ENCODE measurements at places on chromosomes 5 and 9.

- no peak for DNase-seq
These were observed 15.8 kb downstream of the ISL1 start for GRCh38 chr5:51398875-51399642.

GRCh38 chr9:121634329-121635261 is 16.8 kb upstream of the DAB2IP start:
- peak; percentile 71 for DNase-seq

DNA sequence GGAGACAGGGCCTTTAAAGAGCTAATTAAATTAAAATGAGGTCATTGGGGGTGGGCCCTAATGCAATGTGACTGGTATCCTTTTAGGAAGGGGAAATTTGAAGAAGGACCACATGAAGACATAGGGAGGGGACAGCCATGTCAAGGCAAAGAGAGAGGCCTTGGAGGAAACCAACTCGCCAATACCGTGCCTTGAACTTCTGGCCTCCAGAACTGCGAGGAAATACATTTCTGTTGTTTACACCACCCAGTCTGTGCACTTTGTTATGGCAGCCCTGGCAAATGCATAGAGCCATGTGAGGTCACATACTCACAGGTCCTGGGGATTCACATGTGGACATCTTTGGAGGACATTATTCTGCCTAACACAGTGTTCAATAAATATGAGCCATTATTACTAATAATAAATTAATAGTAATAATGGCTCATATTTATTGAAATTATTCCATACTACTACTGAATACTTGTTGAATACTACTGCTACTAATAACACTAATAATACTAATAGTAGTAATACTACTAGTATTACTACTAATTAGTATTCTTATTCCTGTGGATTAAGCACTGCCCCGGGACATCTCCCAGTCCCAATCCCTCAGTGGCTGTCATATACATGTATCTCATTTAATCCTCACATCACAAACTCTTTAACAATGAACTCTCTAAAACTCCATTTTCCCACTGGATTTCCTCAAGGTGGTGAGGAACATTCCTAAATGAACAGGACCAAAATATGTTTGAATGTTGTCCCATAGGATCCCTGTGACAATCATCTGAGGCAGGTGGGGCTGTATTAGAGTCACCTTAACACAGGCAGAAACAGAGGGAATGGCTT is 8.4 kb downstream of the TRAF1 start:
- DNase-seq: no peak

DNA sequence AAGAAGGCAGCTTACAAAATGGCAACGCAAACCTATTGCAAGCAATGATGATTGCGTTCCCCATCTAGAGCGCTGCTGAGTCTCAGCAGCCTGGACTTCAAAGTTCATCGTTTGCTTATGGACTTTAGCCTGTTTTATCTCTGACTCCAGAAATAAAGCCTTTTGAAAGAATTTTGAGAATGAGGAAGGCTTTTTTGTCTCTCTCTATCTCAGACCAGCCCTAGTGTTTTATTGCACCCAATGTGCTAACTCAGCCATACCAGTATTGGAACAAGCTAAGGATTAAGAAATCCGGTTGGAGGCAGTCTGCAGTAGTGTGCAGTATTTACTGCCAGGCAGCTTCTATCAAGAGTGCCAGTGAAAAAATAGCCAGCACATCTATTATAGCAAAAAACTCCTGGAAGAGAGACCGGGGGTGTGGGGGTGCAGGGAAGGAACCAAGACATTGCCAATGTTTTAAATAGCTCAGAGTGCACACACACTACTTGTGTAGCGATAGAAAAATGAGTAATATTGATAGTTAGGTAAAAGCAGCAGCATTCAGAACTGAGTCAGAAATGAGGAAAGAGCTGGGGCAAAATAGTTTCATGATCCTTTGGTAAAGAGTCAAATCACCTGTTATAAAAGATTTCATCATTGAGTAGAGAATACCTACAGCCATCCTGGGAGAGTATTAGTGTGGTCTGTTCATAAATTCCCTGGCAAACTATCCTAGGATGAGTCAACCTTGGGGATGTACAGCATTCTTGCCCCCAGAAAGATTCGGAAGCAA is 219.0 kb downstream of the ZNF608 start:
- DNase-seq: no peak

DNA sequence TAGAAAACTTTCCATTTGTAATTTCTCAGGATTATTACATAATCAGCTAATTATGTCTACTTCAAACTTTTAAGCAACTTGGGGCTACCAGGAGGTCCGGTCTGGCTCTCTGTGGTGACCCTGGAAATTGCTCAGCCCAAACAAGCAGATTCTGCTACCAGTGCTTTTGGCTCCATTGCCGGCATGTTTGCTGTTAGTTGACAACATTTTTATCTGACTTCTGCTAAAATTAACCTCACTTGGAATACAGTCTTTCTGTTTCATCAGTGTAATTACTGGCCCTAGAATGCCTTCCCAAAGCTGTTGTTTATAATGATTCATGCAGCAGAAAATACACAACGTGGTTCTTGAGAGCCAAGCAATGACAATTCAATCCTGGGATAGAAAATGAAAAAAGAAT is 38.5 kb upstream of the FAM81B start:
- no peak for DNase-seq

DNA sequence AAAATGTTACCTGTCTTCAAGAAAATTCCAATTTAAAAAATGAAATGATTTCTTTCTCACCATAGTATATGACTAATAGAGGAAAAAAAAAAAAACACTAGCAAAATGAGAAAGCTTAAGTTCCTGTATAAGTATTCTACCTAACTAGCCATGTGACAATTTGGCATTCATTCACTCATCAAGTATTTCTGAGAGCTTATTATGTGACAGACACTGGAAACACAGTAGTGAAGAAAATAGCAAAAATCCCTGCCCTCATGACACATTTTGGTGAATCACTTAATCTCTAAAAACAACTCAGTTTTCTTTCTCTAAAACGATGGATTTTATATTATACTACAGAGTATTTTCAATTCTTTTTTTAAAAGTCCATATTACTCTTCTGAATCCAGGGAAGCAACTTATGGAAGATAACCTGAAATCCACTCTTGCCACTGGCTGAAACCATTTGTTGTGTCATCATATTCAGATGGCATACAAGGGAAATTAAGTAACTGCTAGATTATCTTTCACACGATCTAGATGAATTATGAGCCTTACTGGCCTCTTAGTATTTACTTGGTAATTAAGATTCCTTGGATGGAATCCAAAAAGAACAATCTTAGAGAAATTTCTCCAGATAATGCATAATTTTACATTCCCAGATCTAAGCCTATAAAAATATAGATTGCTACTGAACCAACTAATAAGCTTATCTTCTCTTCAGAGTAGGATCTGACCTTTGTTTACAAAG is 5.5 kb downstream of the PTBP3 start:
- DNase-seq: no peak

GRCh38 chr9:82546136-82546535 is 516.8 kb downstream of the RASEF start:
- DNase-seq: no peak

- DNase-seq: no peak
These were observed 4.4 kb downstream of the MPDZ start for GRCh38 chr9:13274886-13275641.

GRCh38 chr9:78031444-78031892 is at the start of gene GNAQ:
GNAQ (minus strand) TSS chr9:78031811; CDS start chr9:78031235, 576 bp downstream.
- DNase-seq: peak; percentile 9

- peak; percentile 24 for DNase-seq
These were observed 202.0 kb upstream of the NR3C1 start for GRCh38 chr5:143605403-143606005.

DNA sequence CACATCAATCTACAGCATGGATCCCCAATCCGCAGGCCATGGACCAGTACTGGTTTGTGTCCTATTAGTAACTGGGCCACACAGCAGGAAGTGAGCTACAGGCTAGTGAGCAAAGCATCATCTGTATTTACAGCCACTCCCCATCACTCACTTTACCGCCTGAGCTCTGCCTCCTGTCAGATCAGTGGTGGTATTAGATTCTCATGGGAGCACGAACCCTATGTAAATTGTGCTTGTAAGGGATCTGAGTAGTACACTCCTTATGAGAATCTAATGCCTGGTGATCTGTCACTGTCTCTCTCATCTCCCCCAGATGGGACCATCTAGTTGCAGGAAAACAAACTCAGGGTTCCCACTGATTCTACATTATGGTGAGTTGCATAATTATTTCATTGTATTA is 212.7 kb upstream of the FAM174A start:
- DNase-seq: no peak

- no peak for DNase-seq
These were observed 83.2 kb downstream of the TNC start for GRCh38 chr9:115034801-115035200.

GRCh38 chr5:2748179-2748860 is 3.2 kb downstream of the IRX2 start:
- no peak for DNase-seq

Data from GM10248 (cell line).